ENCODE measurements at places on chromosomes 12 and 14.

- no peak for DNase-seq
Measured at GRCh38 chr12:121279071-121279375, 17.5 kb downstream of the CAMKK2 start.

- DNase-seq, result no peak
Measured at GRCh38 chr12:72570601-72571000, 298.4 kb downstream of the TRHDE start.

DNA sequence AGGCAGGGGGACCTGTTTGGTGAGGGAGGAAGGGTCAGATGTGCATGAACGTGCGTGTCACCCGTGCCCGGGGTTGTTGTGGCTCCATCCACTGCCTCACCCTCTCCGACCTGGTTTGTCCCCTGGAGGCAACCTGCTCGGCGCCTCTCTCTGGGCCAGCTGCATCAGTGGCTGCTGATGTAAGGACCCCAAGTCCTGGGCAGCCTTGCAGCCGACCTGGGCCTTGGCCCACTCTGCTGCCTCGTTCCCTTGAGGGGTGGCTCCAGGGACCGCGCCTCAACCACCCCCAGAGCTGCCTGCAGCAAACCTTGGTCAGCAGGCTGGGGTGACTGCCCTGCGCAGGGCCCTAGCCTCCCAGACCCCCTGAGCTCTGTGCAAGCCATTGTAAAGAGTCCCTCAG is 351.7 kb downstream of the TMEM121 start:
- no peak for DNase-seq

- DNase-seq, result no peak
Measured at GRCh38 chr14:90447720-90448497, 51.1 kb downstream of the CALM1 start.

- no peak for DNase-seq
Measured at GRCh38 chr12:25819691-25820090, 138.8 kb upstream of the RASSF8 start.

GRCh38 chr12:77328326-77328725 is 263.0 kb upstream of the E2F7 start:
- DNase-seq, result no peak

DNA sequence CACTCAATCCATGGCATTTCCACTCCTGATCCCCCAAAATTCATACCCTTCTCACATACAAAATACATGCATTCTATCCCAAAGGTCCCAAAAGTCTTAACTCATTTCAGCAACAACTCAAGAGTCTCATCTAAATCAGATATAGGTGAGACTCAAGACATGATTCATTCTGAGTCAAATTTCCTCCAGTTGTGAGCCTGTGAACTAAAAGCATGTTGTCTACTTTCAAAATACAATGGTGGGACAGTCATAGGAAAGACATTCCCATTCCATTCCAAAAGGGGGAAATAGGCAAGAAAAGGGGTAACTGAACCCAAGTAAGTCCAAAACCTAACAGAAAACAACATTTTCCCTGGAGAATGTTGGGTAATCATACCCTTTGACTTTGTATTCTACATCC is 103.3 kb downstream of the C12orf75 start:
- DNase-seq, result no peak

- DNase-seq, result no peak
Measured at GRCh38 chr12:16020031-16020430, 108.9 kb downstream of the DERA start.

DNA sequence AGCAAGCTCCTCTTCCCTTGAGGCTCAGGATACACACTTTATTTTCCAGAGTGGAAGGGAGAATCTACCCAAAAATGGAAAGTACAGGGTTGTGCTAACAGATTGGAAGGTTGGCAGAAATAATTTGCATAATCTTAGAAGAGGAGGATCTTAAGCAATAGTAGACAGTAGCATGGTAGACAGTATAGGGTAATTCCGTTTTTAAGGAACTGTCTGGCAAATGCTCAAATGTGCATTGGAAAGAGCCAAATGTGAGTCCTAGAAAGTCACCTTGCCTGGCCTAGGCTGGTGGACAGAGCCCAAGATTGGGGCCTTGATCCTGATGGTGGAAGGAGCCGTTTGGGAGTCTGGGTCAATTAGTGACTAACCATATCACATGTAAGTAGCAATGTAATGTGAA is 13.1 kb upstream of the CARMIL3 start:
- DNase-seq, result no peak

DNA sequence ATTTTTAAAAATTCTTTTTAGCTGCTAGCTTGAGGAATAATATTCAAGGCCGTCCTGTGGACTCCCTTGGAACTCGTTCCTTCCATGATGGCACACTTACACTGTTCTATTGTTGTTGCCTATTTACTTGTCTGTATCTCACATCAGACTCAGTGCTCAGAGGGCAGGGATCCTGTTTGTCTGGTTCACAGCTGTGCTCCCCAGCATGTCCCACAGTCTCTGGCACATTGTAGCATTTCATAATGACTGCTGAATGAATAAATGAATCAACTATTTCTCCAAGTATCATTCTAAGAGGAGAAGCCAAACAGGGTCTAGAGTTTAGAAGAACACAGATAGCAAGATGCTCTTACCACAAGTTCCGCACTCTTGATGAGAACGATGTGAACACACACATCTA is 48.0 kb downstream of the NTN4 start:
- peak; percentile 37 for DNase-seq

DNA sequence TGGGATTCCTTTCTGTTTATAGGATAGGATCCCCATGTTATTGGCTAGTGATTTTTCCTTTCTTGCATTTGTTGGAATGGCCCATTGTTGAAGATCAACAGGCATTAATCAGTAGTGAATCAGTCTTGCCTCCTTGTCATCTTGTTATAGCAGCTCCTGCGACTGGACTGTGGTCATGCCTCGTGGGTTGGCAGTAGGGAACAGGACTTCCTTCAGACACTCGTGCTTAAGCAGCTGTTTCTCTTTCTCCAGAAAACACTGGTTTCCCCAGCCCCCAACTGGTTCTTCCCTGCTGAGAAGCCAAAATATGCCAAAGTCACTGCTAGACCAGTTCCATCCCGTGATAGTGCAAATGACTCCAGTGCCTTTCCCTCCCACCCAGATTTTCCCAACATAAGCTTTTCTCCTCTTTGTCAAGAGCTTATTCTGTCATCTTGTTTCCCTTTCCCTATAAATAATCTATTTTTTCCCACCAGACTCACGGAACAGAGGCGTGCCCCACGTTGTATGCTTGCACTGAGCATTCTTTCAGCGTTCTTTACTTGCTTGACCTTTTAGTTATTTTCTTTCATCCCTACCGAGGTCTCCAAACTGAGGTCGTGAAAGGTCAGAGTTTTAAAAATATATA is 83.5 kb downstream of the SAMD4A start:
- no peak for DNase-seq

DNA sequence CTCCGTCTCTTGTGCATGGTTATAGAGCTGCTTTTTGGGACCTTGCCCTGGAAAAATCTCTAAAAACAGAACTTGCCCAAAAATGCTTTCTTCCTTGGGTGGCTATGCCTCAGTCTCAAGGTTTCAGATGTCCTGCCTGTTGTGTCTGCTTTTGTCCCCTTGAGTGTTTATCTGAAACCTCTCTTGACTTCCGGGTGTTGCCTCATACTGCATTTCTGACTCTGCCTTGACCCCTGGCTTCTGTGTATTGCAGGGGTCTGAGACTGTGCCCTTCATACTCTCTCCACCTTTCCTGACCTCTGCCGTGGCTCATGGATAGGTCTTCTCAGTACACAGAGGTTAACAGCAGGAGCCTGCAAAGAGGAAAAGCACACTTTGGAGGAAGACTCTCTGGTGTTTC is 124.8 kb upstream of the NTF3 start:
- no peak for DNase-seq

DNA sequence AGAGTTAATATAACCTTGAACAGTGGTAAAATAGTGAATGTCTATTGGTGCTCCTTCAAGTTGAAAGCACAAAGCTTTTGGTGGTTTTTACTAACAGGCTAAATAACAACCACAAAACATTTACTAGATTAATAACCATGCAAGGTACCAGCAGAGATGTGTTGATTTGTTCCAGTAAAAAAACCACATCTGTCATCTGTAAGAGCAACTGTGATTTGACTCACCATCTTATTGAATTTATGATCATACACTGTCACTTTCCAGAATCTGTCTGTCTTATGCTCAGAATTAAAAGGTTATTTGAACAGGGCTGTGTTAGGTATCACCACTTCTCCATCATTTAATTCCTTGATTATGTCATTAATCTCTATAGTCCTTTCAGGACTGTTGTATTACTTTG is 107.0 kb upstream of the PTHLH start:
- no peak for DNase-seq

DNA sequence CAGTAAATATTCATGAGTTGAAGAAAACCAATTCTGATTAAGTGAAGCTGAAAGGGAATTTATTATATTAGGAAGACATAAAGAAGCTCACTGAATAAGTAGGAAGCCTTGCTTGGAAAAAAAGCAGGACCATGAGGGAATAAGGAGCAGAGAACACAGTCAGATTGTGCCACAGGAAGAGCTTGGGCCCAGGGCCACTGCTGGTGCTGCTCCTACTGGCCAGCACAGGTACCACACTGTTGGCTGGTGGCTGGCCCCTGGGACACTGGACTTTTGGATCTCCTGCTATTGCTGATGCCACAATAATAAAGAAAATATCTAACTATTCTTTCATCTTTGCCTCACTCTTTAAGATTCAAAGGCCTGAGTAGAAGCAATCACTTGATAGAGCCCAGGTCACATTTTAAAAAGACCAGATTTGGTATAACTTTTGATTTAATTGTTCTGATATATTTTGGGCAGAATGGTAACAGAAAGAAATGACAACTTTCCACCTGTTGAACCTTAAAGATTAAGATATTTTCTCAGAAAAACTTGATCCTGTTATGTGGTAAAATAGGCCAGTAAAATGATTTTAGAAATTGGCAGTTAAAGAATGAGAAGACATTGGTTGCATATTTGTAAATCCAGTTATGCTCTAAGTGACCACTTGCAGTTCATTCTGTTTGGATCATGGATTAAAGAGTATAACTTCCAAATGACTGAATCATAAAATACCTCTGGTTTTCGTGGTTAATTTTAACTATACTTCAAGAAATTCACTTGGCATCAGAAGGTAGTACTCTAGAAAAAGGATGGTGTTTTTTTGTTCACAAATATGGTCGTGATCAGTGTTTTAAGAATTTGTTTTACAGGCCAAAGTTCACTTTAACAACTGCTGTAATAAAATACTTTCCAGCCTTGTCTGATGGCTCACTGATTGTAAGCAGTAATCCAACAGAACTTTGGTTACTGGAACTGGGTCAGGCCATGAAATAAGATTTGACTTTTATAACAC is 68.3 kb downstream of the DERA start:
- no peak for DNase-seq

- no peak for DNase-seq
Measured at GRCh38 chr12:117968151-117968789, 520 bp downstream of the KSR2 start.

GRCh38 chr12:78938341-78939084 is 73.9 kb downstream of the SYT1 start:
- DNase-seq, result no peak

DNA sequence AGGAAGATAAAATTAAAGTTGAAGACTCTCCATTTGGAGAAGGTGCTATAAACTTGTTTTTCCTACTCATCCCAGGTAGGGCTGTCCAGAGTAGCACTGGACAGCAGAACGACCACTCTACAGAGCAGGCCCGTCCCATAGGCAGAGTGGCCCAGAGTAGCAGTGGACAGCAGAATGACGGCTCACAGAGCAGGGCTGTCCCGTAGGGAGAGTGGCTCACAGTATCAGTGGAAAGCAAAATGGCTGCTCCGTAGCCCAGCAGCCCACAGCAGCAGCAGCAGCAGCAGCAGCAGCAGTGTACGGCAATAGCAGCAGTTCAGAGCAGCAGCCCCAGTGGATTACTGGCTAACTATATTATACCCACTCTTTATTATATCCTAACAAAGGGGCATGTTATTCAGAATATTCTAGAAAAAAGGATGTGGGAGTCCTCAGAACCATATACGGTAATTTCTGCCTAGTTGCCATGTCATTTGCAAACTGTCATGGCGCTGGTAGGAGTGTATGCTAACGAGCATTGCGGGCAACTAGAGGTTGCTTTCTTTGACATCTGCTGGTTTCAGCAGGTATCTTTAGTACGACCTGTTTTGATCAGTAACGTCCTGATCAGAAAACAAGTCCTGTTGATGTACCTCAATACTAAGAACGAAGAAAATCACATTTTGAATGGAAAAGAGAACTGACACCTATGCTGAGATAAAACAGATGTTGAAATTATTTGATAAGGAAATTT is 567.3 kb downstream of the SLC16A7 start:
- no peak for DNase-seq

- DNase-seq, result no peak
Measured at GRCh38 chr12:67802731-67803130, 154.2 kb downstream of the DYRK2 start.

DNA sequence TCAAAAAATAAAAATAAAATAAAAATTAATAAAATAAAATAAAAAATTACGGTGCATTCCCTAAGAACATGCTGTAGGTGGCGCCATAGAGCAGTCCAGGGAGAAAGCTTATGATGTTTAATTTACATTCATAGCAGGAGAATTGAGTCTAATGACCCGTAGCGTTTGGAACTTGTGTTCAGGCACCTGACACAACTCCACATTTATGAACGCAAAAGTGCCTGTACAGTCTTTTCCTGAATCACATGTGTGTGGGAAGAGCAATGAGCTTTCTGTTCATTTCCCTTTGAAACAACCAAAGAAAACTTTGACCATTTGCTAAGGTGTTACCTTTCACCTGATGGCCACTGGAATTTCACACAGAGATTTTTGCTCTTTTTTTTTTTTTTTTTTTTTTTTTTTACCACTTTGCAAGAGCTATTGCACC is 60.6 kb upstream of the KCNA1 start:
- no peak for DNase-seq

DNA sequence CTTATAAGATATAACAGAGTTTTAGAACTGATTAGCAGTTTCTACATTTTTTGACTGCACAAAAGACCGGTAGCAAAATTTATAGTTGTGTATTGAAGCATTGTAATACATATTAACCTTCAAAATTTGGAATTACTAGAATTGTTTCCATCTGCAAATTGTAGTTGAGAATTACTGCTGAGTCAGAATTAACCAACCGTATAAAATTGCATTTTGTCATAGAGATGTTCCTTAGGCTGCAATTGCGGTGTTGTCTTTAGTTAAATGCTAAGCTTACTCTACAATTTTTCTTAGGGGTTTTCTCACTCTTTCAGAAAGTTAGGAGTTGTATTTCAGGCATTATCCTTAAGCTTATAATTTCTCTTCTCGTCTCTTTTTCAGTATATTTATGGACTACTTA is 132.2 kb downstream of the PLEKHA5 start:
- DNase-seq, result no peak

- DNase-seq, result no peak
Measured at GRCh38 chr14:54052696-54053385, 96.2 kb upstream of the BMP4 start.

GRCh38 chr12:61367281-61367785 is 892.9 kb upstream of the USP15 start:
- no peak for DNase-seq

- no peak for DNase-seq
Measured at GRCh38 chr14:58415636-58416547, 11.4 kb downstream of the TIMM9 start.
